ENCODE measurements at places on chromosomes 13 and 19.
A peak's percentile ranks its signal among the peaks of the same experiment; 100 is the strongest.

DNA sequence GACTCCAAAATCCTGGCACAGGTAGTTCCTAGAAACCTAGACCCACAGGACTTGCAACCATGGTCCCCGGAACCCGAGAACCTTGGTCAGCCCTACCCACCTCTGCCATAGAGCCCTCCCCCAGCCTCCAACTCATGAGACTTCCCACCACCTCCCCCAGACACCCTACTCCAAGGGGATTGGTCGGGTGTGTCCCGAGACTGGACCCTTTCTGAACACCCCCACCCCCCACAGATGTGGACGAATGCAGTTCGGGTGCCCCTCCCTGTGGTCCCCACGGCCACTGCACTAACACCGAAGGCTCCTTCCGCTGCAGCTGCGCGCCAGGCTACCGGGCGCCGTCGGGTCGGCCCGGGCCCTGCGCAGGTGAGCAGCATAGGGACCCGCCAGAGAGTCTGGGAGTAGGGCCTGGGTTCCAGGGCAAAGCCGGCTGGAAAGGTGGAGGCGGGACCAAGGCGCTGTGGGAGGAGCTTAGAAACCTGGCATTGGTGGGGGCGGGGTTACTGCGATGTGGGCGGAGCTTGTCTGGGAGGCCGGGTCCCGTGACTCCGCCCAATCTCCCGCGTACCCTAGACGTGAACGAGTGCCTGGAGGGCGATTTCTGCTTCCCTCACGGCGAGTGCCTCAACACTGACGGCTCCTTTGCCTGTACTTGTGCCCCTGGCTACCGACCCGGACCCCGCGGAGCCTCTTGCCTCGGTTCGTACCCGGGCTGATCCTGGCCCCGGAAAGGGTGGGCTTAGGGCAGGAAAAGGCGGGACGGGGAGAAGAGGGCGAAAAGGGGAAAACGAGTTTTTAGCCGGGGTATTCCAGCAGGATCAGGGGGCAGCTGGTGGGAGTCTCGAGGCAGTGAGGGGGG lies 11.9 kb downstream of the LTBP4 start:
- peak; percentile 1 for DNase-seq

- DNase-seq, result peak; percentile 39
Measured at GRCh38 chr13:111006506-111007031, 91.7 kb upstream of the ANKRD10 start.

GRCh38 chr13:75417012-75417384 lies 65.0 kb downstream of the TBC1D4 start:
- no peak for DNase-seq

DNA sequence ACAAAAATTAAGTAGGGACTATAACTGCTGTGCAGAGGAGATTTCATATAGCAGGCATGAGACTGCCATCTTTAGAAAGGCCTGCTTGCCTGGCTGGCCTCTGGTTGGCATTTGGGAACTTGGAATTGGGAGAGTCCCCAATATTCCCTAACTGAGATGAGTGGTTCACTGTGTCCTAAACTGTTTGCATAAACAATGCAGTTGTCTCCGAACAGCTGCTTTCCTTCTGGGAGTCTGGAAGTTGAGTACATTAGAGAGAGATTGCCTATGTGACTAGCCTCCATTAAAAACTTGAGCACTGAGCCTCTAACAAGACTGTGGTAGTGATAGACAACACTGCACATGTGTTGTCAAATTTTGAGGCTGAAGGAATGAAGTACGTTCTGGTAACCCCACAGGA lies 47.4 kb downstream of the STOML3 start:
- no peak for DNase-seq

DNA sequence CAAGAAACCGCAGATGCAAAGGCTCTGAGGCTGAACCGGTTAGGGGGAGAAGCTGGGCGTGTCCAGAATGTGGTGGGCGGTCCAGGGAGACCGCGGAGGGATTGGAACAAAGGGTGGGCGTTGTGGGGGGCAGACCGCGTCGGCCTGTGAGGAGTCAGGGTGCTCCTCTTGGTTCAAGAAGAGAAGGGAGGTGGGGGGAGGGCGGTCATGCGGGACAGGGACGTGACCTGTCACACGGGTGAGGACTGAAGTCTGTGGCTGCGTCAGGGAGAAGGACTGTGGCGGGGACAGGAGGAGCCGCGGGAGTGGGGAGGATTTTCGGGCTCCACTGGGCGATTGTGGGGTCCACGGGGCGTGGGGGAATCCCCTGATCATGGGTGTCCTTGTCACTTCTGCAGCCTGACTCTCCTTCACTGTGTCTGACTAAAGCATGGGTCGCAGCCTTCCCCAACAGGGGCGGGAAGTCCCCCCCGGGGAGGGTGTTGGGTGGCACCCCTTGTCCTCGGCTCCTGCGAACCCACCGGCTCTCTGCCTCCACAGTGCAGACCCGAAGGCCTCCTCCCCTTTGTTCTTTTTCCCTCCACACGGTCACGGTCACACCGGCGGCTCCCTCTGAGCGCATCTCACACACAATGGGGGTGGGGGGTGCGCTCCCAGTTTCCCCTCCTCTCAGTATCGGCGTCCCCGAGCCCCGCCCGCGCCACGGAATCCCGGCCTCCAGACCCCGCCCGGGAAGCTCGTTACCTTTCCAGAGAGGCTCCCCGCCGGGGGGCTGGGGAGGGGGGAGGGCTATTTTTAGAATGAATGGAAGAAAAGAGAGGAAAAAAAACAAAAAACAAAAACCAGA lies 16.4 kb upstream of the KCNN1 start:
- DNase-seq, result no peak

GRCh38 chr19:14135985-14136508 lies 342 bp downstream of the ASF1B start:
- no peak for DNase-seq

DNA sequence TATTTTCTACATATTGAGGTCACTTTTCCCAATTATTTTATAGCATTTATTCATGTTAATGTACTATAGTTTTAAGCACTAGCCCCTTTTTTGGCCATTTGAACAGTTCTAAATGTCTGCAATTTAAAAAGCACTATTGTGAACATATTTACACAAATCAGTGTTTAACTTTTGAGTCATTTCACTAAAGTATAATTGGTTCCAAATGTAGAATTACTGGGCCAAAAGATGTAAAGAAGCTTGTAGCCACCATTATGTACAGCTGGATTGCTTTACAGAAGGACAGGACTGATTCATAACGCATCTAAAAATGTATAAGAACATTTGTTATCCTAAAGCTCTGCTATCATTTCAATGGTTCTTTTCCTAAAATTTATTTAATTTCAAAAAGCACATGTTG lies 16.6 kb upstream of the ATP12A start:
- DNase-seq, result no peak

Data from substantia nigra (tissue), 51 donors.